Subcutaneous preadipocyte (primary cell): ENCODE measurements at places on chromosomes 2 and 18. TPM values are rescaled to one million over a fixed set of nuclear protein-coding genes. Genes with fewer than 3 reads are reported as not detected.

Gene SOCS6
- total RNA-seq = 26.1 and 50.6 TPM in 2 replicates

Gene CDCA7
- 7.7 and 16.6 TPM in 2 replicates for total RNA-seq

Gene TBC1D8
- total RNA-seq = 73.9 and 106 TPM in 2 replicates

Gene GPR45
- total RNA-seq = not detected in 2 replicates

Gene ARL5A
- total RNA-seq = 43.4 and 54.5 TPM in 2 replicates

Gene ITGA4
- 86.0 and 117 TPM in 2 replicates for total RNA-seq

Gene PKDCC
- total RNA-seq = 26.4 and 26.5 TPM in 2 replicates

Gene EIF2B4
- 26.2 and 28.3 TPM in 2 replicates for total RNA-seq

Gene SPC25
- 5.1 and 5.7 TPM in 2 replicates for total RNA-seq

Gene IL1RL1
- total RNA-seq = under 0.01 and 0.39 TPM in 2 replicates

Gene NMUR1
- total RNA-seq = not detected in 2 replicates

Gene KCNE4
- total RNA-seq = 0.73 and 1.6 TPM in 2 replicates

Gene UGT1A5
- total RNA-seq = not detected in 2 replicates
